Trophoblast cell (in vitro differentiated cells and primary cell): ENCODE measurements at places on chromosomes 11 and 22.

- DNase-seq: no peak
Observed at GRCh38 chr11:133961890-133962289, 5.1 kb upstream of the IGSF9B start.

DNA sequence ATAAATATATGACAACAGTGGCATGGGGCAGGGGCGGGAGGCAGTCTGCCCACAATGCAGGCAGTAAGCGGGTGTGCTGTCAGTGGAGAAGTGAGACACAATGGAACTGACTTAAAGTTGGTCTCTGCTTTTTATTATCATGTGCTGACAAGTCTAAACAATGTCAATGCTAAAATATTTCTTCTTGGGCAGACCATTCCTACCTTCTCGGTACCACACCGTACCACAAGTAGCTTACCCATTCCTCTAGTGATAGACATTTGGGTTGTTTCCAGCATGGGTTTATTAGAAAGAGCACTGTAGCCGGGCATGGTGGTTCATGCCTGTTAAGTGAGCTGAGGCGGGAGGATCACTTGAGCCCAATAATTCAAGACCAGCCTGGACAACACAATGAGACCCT, 2.6 kb upstream of the CHADL start:
- no peak for DNase-seq

DNA sequence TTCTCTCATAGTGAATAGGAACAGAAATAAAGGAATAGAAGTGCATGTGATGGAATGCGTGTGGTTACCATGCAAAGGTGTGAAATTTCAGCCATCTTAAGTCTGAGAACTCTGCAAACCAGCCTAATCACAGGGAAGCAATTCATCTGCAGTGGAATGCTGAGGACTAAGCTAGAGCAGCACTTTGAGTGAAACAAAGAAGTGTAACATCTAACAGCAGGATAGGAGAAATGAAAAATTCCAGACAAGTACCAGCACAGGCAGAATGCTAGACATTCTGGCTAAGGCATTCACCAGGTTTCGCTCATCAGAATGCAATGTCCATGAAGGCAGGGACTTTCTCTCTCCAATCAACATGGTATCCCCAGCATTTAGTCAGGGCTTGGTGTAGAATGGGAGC, 41.2 kb upstream of the SLC36A4 start:
- peak; percentile 85 for DNase-seq

- DNase-seq: no peak
Observed at GRCh38 chr11:43517518-43517917, 158.8 kb downstream of the TTC17 start.

DNA sequence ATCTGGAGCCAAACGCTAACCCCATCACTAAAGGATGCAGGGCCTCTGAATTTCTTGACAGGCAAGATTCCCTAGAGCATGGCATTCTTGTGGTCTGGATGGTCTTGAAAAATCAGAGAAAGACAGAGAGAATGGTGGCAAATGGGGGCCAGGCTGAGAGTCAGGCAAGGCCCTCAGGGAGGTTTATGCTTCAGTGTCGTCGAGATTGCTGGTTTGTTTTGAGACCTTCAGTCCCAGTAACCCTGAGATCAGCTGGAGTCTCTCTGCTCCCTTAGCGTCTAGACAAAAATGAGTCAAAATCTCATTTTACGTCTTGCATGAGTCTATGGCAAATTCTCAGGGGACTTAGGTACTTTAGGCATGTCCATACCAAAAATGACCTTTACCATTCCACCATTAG, 539.3 kb downstream of the SOX6 start:
- DNase-seq: no peak

GRCh38 chr11:63978551-63979239, 4.3 kb downstream of the COX8A start:
- no peak for DNase-seq

GRCh38 chr11:75946531-75947530, 131.8 kb downstream of the UVRAG start:
- DNase-seq: peak; percentile 92

- no peak for DNase-seq
Observed at GRCh38 chr11:45204761-45205160, 58.3 kb downstream of the PRDM11 start.

DNA sequence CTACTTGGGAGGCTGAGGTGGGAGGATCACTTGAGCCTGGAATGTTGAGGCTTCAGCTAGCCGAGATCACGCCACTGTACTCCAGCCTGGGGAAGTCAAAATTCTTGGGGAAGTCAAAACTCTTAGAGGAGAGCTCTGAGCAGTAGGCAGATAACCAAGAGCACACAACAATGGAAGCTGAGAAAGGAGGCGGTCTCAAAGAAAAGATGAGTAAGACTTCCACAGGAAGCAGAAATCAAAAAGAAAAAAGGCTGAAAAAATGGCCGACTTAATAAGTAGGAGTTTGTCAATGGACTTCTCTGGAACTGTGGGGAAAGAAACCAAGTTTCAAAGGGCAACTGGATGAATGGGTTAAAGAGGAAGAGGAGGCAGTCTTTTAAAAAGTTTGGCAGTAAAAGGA, 32.1 kb downstream of the RAB30 start:
- no peak for DNase-seq

DNA sequence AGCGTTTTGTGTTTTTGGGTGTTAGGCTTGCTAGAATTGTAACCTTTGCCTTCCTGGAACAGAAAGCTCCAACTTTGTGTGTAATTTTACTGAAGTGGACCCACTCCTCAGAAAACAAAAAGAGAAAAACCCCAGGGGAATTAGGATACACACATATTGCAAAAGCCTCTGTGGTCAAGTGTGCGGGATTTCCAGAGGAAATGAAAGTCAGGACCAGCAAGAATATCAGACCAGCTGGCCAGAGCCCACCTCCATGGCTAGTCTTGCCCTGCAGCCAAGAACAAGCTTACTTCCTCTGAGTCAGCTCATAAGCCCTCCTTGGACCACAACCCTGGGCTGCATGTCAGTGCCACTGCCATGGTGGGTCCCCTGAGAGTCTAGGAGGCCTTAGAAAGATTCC, 37.0 kb upstream of the FTH1 start:
- DNase-seq: peak; percentile 13

DNA sequence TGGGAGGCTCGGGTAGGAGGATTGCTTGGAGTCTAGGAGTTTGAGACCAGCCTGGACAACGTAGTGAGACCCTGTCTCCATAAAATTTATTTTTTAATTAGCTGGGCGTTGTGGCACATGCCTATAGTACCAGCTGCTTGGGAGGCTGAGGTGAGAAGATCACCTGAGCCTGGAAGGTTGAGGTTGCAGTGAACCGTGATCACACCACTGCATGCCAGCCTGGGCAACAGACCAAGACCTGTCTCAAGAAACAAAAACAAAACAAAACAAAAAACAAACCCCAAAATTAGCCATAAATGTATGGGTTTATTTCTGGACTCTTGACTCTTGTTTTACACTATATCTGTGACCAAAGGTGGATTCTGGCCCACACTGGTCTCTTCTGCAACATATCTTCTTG, 41.6 kb downstream of the EIF3F start:
- DNase-seq: no peak

DNA sequence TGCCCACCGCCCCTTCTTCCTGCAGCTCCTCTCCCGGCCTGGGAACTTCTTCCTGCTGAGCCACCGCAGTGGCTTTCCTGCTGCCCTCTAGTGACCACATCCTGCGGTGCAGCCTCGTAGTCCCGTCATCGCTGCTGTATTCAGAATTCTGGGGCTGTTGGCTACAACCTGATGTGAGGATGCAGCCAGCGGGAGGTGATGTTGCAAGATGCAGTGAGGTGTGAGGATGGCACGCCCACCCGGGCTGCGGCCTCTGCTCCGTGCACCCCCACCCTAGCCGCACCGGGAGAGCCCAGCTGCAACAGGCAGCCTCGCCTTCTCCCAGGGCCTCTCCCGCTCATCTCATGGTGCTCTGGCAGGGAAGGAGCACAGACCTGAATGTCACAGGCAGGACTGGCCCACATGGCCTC, 10.1 kb downstream of the CHST1 start:
- DNase-seq: peak; percentile 48

DNA sequence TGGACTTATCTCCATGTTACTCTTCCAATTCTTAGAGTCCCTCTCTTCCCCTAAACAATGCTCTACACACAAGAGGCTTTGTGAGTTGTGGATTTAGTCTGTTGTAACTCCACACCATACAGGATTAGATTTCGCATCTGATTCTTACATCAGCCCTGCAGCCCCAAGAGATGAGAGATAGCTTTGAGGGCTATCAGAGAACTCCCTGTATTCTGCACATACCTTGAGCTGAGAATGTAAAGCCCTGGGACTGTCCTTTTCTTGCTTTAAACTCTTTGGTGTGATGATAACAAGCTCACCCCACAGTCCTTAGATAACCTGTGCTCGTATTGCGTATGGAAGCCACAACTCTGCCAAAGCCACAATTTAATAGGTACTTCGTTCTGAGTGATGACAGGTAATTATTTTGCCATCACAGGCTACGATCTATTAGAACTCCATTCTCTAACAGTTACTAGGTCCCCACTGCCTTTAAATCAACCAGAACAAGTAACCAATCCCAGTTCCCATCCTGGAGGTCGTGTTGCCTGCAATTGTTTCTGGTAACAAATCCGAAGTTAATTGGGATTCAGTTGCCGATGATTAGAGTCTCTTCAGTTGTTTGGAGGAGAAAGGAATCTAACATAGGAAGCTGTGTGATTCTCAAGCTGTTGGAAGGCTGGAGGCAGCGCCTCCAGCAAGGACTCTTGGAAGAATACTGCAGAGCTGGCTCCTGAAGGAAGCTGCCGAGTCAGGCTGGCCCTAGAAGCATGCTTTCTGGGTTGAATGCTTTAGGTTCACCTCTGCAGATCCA, 1.3 kb upstream of the PARVG start:
- DNase-seq: no peak

DNA sequence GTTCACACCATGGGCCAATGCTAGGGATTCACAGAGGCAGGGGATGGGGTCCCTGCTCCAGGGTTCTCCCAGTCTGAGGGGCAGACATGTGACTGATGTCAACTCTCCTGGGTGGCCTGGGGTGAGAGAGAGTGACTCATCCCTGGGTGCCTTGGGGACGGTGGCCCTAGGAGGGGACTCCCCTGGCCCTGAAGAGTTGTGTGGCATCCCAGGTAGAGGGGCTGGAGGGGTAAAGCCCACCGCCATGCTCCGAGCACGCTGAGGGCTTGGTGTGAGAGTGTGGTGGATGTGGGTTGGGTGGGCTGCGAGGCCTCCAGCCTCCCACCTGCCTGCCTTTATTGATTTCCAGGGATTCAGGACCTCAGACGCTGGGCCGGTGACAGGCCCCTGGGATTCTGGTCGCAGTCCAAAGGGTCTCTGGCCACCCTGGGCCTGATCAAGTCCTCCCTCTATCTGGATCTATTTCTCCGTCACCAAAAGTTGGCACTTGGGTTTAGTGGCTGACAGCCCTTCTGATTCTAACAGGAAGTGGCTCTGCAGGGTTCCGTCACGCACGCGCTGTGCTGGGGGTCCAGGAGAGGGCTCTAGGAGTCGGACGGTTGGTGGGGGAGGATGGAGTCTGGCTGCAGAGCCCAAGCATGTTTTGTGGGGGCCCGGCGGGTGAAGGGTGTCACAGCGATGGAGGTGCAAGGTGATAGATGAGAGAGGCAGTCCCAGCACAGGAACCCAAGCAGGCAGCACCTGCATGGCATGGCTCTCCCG, 27.3 kb upstream of the WNT7B start:
- DNase-seq: no peak

DNA sequence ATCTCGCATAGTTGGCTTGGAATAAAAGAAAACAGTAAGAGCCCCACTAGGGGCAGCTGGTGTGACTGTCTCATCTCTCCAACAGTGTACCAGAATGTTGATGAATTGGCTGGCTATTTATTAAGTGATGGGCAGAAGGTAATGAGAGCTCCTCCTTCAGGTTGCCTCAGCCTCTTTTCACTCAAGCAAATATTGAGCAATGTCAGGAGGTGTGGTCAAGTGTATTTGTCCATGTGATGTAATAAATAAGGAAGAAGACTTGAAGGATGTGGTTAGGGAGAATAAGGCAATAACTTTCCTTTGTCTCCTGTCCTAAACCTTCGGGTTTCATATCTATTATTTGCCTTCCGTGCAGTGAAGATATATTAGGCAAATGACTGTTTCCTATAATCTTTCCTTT, at the start of gene TCN1:
TSS of gene TCN1 (minus strand) at position 91 of the 400 bp plus-strand sequence. CDS start at position 74, 17 bp downstream.
- peak; percentile 25 for DNase-seq

GRCh38 chr22:30562366-30562765, 12.1 kb downstream of the GAL3ST1 start:
- peak; percentile 19 for DNase-seq

DNA sequence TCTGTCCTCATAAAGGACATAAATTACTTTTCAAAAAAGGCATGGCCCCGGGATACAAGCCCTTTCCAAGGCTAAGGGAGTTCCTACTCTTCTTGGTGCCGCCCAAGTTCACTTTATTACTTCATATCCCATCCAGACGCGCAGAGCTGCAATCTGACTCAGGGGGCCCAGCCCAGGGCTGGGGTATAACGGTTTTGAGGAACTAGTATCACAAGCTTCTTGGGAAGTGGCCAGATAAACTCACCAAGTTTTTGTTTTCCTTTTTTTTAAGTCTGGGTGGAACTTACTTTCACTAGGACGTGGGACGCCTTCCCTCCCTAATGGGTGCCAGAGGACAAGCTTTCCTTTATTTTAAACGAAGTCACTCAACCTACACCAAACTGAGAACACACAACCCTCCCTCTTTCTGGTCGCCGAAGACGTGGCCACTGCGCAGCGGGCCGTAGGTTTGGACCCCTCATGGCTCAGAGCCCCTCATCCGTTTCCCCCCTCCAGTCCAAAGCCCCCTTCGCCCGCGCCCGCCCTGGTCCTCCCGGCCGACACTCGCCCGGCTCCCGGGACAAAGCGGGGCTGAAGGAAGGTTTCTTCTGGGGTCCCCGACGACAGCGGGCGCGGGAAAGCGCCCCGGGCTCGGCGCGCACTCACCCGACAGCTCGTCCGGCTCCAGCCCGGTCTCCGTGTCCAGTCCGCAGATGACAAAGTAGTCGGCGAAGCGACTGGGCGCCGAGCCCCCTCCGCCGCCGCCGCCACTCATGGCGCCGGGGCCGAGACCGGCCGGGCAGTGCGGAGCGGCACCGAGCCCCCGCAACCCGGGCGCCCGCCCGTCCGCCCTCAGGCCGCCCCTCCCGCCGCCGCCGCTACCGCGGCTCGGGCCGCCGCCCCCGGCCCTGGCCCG, 587 bp downstream of the DENND5A start:
- peak; percentile 53 for DNase-seq

GRCh38 chr11:100545970-100546369, 141.1 kb upstream of the ARHGAP42 start:
- DNase-seq: no peak

- no peak for DNase-seq
Observed at GRCh38 chr11:17786824-17787525, 52.4 kb downstream of the KCNC1 start.

GRCh38 chr11:61021661-61022212, 50.3 kb downstream of the CD6 start:
- no peak for DNase-seq

- peak; percentile 97 for DNase-seq
Observed at GRCh38 chr11:62025487-62026105, 58.2 kb upstream of the FTH1 start.

DNA sequence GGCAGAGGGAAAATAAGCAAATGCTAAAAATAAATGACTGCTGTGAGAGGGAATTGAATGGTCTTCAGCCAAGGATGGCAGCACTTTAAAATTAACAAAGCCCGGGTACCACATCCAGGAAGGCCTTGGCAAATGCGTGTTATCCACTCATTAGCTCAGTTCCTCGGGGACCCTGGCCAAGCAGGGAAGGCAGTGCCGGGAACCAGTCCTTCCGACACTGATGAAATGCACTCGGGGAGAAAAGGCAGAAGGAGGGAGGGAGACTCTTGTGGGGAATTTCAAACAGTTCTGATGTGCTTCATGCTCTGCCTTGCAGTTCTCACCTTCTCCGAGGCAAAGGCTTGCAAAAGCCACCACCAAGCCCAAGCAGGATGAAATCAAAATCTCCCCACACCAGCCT, 38.3 kb downstream of the CLPB start:
- DNase-seq: no peak
